ENCODE measurements at places on chromosomes 4 and X.
A peak's percentile ranks its signal among the peaks of the same experiment; 100 is the strongest.

DNA sequence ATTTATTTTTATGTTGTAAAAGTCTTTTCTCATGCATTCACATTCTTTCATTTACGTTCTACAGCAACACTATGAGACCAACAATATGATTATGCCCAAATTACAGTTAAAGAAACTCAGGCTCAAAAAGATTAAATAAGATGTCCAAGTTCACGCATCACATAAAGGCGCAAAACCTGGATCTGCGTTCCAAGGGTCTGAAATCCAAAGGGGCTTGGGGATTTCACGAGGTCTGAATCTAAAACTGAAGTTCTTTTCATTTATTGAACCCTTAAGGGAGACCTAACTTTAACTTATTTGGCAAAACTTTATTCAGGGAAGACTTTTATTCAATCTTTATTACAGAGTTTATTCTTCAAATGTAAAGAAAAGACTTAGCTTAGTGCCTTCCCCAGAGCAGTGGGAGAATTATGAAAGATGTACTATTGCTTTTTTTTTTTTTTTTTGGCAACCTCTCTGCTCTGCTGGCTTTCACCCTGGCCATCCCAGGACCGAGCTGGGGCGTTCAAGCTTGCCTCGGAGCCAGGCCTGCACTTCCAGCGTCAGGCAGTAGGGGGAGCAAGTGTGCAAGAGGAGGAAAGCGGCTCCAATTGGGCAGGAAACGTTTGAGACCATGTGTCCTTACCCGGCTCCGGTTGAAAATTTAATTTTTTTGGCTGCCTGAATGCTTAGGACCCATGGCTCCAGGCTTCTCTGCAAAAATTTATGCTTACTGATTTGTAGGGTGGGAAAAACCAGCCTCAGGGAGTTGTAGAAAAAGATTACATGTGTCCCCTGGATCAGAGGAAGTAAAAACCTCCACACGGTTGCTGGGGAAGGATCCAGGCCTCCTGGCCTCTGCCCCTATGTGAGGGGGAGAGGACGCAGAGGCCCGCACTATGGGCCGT is 344.3 kb upstream of the KLF3 start:
- peak; percentile 75 for DNase-seq

- DNase-seq = peak; percentile 74
Observed at GRCh38 chr4:140609548-140610425, 41.0 kb upstream of the UCP1 start.

DNA sequence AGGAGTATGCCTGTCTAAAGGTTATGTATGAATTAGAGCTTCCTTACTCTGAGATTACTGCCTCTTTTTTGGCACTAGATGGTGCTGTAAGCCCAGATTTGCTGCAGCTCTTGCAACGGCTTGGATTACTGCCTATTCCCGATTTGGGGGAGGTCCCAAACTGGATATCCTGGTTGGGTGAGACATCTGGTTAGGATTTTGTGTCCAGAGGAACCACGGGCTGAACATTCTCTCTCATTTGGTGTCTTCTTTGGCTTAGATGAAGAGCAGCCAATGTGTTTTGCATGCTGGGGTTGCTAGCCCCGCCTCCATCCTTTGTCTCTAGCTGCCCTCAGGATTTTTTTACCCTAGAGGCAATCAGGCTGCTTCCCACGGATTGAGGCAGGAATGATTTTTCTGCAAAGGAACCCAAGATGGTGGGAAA is 31.9 kb downstream of the F8A1 start:
- peak; percentile 30 for DNase-seq

DNA sequence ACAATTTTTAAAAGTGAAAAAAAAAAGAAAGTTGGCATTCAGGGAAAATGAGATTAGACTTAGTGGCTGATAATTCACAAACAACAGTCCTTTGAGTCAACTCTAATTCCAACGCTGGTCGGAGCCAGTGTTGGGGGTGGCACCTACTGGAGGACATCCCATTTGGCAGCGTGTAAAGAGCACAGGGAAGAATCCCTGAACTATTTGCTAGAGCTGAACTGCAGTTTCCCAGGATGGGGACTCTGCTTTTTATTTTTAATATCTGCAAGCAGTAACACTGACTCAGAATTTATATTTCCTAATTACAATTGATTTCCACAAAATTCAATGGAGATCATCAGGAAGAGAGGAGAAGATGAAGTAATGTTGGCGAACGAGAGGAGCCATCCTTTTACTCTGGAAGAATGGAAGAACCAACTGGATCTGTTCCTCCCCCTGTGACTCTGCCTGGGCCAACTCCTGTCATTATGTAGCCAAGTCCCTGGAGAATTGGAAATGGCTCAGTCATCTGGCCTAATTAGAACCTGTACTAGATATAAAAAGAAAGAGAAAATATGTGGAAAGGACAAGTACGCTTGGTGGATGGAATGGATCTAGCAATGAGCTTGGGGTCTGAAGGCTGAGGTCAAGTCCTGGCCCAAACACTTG is 76.7 kb downstream of the IRF2 start:
- no peak for DNase-seq

DNA sequence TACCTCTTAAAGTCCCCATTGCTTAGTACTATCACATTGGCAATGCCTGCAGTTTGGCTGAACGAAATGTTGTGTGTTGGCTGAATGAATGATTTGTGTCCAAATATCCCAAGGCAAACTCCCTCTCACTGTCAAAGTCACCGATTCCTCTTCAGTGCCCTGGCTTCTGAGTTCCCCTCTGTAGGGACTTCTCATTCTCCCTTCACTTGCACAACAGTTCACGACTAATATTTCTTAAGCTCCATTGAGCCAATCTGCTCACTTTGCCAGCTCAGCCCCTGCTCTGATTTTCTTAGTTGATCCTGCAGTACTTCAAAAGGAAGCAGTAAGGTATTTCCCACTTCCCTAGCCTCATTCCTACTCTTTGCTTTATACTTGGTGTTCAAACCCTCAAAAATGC is 21.9 kb upstream of the PACRGL start:
- peak; percentile 20 for DNase-seq

DNA sequence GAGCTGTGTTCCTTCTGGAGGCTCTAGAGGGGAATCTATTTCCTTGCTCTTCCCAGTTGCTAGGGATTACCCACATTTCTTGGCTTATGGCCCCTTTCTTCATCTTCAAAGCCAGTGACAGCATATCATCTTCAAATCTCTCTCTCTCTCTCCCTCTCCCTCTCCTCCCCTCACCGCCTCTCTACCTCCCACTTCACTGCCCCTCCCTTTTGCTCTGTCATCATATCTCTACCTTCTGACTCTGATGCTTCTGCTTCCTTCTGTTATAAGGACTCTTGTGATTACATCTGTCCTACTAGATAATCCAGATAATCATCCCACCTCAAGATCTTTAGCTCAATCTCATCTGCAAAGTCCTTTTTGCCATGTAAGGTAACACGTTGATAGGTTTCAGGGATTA is 93.1 kb upstream of the TEX13D start:
- no peak for DNase-seq

GRCh38 chr4:87219632-87220093 is 755 bp downstream of the KLHL8 start:
- peak; percentile 52 for DNase-seq

DNA sequence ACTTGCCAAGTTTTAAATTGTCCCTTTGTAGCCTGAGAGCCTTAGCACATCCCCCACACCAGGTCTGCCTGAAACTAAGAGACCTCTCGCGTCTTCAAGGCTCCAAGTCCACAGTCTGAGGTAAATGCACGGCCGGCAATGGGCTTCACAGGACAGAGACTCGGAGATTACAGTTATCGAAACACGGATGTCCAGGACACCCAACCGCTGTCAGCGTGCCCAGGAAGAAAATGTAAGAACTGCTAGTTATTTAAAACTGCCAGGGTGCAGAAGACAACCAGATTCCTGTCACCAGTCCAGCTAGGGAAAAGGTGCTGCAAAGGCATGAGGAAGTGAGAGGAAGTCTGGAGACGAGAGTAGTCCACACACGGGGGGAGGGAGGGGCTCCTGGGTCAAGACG is 28.9 kb downstream of the ZNF827 start:
- DNase-seq = no peak
